ENCODE measurements at places on chromosomes 2 and 18.

DNA sequence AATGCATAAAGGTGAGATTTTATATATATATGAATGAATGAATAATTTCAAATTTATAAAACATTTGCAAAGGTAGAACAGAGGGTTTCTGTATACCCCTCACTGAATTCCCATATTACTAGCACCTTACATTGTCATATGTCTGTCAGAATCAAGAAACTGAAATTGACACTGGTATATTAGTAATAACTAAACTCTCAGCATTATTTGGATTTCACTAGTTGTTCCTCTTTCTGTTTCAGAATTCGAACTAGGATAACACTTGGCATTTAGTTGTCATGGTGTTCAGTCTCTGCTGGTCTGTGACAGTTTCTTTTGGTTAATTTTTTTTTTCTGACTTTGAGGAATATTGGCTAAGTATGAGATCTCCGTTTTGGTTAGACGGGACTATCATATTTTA is 275.9 kb downstream of the DCC start:
- DNase-seq, result no peak

DNA sequence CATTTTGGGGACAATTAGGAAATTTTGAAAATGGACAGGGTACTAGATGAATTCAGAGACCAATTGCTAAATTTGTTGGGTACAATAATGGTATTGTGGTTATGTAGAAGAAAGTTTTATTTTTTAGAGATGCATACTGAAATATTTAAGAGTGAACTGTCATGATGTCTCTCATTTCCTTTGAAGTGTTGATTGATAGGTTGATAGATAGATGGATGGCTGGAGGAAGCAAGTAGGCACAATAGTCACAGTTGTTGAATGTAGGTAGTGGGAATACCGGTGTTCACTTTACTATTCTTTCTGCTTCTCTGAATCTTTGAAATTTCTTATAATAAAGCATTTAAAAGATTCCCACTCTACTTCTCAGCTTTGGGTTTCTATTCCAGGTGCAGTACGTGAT is 151.7 kb upstream of the FOSL2 start:
- DNase-seq, result no peak

DNA sequence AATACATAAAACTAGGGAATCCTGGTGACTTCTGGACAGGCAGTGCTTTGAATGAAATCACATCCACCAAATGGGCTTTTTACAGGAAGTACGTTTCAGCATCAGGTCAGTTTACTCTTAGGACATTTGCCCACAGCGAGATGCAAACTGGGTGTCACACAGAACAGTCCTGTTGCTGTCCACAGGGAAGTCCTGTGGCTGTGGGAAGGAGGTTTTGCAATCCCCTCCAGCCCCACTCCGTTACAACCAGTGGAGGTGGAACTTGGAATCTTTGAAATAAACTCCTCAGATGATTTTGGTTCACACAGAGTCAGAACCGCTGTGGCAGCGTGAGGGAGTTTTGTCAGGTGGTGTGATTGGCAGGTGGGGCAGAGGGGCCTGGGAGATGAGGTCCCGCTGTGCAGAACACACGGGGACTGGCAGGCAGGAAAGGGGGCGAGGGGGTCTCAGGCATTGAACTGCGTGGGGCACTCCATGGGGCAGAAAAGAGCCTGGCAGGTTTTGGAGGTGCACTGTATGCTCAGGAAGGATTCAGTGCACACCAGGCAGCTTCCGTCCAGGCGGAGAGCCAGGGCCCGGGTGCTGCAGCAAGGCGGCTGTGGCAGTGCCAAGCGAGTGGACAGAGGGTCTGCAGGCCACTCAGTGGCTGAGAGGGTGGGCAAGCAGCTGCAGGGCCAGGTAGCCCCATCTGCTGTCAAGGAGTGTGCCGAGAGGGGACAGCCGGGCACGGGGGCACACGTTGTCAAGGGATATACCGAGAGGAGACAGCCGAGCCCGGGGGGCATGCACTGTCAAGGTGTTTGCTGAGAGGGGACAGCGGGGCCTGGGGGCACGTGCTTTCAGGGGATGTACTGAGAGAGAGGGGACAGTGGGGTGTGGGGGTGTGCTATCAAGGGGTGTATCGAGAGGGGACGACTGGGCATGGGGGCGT is 148.7 kb downstream of the LDLRAD4 start:
- DNase-seq, result no peak

DNA sequence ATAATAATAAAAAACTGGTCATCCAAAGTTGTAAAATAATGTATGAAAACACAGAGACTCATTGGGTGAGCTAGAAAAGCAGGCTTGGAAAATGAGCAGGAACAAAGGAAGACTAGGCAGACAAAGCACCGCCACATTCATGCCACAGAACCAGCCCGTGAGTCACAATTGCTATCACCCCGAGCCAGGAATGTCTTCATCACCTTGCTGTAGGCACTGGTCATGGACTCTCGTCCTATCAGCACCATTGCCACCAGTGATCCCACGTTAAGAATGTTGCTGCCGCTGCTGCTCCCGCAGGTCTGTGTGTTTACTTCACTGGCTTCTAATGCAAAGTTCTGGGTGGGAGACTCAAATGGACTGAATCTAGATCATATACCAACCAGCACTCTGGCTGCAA is 417.9 kb downstream of the PID1 start:
- DNase-seq, result no peak

DNA sequence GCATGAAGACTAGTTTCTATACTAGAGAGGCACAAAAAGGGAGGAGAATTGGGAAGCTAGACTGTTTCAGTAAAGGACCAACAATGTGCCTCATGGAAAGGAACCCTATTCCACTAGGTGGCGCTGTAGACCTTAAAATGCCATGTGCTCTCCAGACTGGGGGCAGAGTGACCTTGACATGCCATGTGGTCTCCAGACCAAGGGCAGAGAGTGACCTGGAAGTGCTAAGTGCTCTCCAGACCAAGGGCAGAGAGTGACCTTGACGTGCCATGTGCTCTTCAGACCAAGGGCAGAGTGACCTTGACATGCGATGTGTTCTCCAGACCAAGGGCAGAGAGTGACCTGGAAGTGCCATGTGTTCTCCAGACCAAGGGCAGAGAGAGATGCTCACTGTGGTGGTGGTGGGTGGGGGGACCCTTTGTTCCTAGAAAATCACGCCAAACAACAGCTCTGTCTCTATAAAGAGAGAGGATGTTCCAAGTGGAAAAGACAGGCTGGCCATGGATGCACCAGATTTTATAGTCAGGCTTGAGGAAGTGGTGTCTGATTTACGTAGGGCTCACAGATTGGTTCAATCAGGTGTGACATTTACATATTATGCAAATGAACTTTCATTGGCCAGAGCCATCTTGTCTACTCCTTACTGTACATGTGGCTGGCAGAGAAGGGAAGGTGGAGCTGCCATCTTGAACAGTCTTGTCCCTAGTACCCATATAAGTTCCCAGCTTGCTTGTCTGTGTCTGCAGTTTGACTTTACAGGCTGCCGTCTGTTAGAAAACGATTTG is 344.0 kb upstream of the DDX18 start:
- DNase-seq, result no peak
